Large intestine (tissue), 12 donors: ENCODE measurements at places on chromosomes 11 and 22. TPM values are rescaled to one million over a fixed set of nuclear protein-coding genes. Genes with fewer than 3 reads are reported as not detected.
A peak's percentile ranks its signal among the peaks of the same experiment; 100 is the strongest.

DNA sequence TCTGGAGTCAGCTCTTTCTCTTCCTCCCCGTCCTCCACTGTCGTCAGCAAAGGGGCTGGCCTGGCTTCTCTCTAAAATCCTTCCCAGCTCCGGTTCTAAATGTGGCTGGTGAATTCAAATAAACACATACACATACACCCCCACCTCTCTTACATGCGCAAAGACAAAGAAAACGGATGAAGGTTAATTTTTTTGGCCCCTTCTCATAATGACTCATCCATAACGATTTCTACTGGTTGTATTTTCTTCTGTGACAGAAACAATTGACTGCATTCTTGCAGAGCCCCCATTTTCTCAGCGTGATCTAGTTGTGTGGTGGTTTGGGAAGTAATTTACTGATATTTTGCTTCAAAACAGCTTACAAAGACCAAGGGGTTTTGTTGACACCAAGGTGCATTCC is 130.0 kb upstream of the NTM start:
- H3K27ac ChIP-seq, result no peak overlapping the region
- DNase-seq, result no peak
- H3K4me1 ChIP-seq, result no peaks in the 10 kb centered on the region
- no peaks in the 10 kb centered on the region for H3K27me3 ChIP-seq

Gene OR4A15
- polyA plus RNA-seq, result not detected

DNA sequence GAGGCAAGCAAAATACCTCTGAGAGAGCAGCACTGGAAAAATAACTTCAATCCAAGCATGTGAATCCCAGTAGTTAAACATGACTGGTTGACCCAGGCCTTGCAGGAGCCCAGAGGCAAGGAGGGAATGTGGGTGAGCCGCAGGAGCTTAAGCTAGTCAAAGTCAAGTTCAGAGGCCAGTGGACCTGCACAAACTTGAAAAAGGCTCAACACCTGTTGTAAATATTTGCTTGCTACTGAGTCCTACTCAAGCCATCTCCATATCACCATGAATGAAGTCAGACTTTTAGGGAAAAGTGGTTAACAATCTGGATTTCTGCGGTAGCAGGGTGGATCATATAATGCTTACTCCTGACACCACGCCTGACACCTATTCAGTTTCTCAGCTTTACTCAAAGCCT is 4.8 kb upstream of the CAT start:
- H3K36me3 ChIP-seq, result no peaks in the 10 kb centered on the region
- no peak overlapping the region for H3K4me3 ChIP-seq
- no peak for DNase-seq

DNA sequence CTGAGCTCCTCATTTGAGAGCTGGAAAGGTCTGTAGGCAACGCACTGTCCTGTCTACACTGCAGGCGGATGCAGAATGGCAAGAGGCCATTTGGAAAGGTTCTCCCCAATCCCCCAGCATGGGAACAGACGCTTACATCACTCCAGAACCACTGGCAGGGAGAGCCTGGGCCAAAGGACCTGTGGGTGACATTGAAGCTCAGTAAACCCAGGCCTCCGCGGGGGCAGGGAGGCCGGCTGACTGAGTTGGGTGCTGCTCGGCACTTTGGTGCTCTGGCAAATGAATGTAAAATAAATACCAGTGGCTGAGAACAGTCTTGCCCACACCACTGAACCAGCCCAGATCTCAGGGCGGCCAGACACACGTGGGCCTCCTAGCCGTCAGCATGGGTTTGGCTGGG is 22.4 kb downstream of the TOM1 start:
- H3K27me3 ChIP-seq, result no peaks in the 10 kb centered on the region
- H3K4me3 ChIP-seq, result no peak overlapping the region
- no peak for DNase-seq

DNA sequence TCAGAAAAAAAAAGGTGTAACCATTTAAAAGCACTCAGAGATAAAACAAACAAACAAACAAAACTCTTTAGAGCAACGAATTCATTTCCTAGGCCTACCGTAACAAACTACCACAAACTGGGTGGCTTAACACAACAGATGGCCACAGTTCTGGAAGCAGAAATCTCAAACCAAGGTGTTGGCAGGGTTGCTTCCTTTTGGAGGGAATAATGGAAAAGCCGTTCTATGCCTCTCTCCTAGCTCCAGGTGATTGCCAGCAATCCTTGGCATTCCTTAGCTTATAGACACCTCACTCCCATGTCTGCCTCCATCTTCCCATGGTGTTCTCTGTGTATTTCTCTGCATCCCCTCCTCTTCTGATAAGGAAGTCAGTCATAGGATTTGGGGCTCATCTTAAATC is 200.4 kb downstream of the RAB38 start:
- no peak overlapping the region for H3K27ac ChIP-seq
- no peak for DNase-seq
- H3K4me1 ChIP-seq, result no peaks in the 10 kb centered on the region
- no peaks in the 10 kb centered on the region for H3K36me3 ChIP-seq
- no peak overlapping the region for H3K4me3 ChIP-seq

DNA sequence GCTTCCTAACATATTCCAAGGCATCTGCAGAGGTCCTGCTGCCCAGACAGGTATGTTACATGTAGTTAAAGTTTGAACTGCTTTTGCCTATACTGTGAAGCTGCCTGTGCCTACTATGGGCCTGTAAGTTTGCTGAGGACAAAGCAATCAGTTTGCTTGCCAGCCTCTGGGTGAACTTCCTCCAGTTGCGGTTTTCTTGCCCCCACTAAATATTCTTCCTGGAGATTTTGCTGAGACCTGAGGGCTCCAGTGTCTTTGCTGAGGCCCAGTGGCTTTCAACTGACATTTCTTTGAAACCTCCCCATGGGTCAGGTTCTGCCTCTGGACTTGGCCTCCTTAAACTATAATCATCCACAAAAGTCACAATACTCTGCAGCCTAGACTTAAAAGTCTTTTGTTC is 29.6 kb upstream of the MMP20 start:
- H3K4me3 ChIP-seq, result no peak overlapping the region
- H3K36me3 ChIP-seq, result no peaks in the 10 kb centered on the region
- H3K4me1 ChIP-seq, result no peaks in the 10 kb centered on the region
- DNase-seq, result no peak
- H3K27me3 ChIP-seq, result peaks cover 2% of the 10 kb centered on the region

- peaks cover 5% of the 10 kb centered on the region for H3K4me1 ChIP-seq
- H3K27me3 ChIP-seq, result peaks cover 97% of the 10 kb centered on the region
- DNase-seq, result no peak
- H3K27ac ChIP-seq, result no peak overlapping the region
These were observed 5.5 kb upstream of the IGF2 start for GRCh38 chr11:2144544-2145248.

Gene SHANK3
- 16.7 TPM for polyA plus RNA-seq

Gene IL10RA
- 8.6 TPM for polyA plus RNA-seq

DNA sequence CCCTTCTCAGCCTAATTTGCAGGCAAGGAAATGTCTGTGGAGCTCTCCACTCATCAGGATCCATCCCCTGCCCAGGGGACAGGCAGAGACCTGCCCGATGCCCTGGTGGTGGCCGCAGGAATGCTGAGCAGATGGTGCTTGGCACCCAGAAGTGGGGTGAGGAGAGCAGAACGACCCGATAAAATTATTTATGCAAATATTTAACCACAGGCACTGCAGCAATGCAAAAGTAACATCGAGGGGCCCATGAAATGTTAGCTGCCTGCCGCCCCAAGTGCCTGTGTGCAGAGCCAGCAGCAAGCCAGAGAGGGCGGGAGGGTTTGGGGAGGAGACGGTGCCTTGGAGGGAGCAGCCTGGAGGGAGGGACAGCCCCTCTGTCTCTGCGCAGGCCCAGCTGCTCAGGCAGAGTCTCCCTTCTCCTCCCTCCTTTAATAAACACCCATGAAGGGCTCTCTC is 205.5 kb downstream of the CTTN start:
- DNase-seq, result no peak
- no peak overlapping the region for H3K4me3 ChIP-seq
- no peaks in the 10 kb centered on the region for H3K4me1 ChIP-seq
- H3K36me3 ChIP-seq, result no peaks in the 10 kb centered on the region

Gene CNIH2
- 8.0 TPM for polyA plus RNA-seq

DNA sequence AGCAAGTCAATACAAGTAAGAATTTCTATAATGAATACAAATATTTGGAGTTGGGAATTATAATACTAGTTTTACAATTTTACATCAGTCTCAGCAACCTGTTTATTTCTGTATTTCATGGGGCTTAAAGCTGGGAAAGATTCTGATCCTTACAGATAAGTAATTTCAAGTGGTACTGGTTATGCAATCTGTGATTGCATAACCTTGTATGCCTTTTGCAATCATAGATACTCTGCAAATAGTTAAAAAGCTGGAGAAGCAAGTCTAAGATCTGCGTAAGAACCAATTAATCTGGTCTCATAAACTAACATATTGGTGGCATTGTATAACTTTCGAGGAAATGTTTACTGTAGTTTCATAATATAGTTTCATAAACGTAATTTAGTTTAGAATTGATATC is 198.3 kb upstream of the PGR start:
- H3K4me3 ChIP-seq, result no peak overlapping the region
- H3K36me3 ChIP-seq, result no peaks in the 10 kb centered on the region
- H3K27me3 ChIP-seq, result no peaks in the 10 kb centered on the region
- no peak for DNase-seq
- no peaks in the 10 kb centered on the region for H3K4me1 ChIP-seq

GRCh38 chr11:69007975-69008381 is 5.1 kb downstream of the MRGPRF start:
- peak; percentile 57 for DNase-seq
- H3K4me1 ChIP-seq, result peaks cover 50% of the 10 kb centered on the region
- H3K36me3 ChIP-seq, result peaks cover 7% of the 10 kb centered on the region
- H3K27ac ChIP-seq, result peak overlapping the region; percentile 87
- H3K4me3 ChIP-seq, result no peak overlapping the region

Gene TIMM10
- polyA plus RNA-seq, result 29.8 TPM

GRCh38 chr11:14583252-14584034 is 60.2 kb upstream of the PDE3B start:
- peaks cover 37% of the 10 kb centered on the region for H3K4me1 ChIP-seq
- H3K4me3 ChIP-seq, result no peak overlapping the region
- peak overlapping the region; percentile 82 for H3K27ac ChIP-seq
- no peaks in the 10 kb centered on the region for H3K27me3 ChIP-seq
- no peaks in the 10 kb centered on the region for H3K36me3 ChIP-seq

Gene APOA1
- 4,188 TPM for polyA plus RNA-seq

Gene PTPRJ
- polyA plus RNA-seq, result 26.4 TPM

Gene OR4S2
- polyA plus RNA-seq, result not detected

DNA sequence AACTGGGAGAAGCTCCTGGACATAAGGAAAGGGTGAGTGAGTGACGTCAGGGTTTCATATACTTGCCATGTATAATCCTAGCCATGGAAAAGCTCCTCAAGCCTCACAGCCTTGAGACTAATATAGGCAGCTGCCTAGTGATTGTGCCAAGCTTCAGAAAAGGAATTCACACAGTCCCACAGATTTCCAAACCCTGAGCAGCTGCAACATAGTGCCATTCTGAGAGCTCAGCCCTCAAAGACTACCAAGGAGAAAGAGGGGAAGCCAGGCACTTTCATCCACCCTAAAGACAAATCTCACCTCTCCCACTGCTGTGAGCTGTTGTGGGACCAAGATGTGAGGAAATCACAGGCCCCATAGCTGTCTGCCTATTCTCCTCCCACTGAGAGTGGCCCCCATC is 707.9 kb upstream of the ANO5 start:
- H3K4me3 ChIP-seq, result no peak overlapping the region
- H3K4me1 ChIP-seq, result no peaks in the 10 kb centered on the region
- H3K27ac ChIP-seq, result no peak overlapping the region
- no peak for DNase-seq
- no peaks in the 10 kb centered on the region for H3K27me3 ChIP-seq

- DNase-seq, result no peak
- no peak overlapping the region for H3K27ac ChIP-seq
- H3K4me3 ChIP-seq, result no peak overlapping the region
- no peaks in the 10 kb centered on the region for H3K27me3 ChIP-seq
These were observed 67.4 kb downstream of the ZNRF3 start for GRCh38 chr22:28950617-28951411.
